ENCODE measurements at places on chromosomes 4 and X.

- no peak for DNase-seq
Observed at GRCh38 chr4:80144676-80145470, 52.4 kb upstream of the PRDM8 start.

GRCh38 chrX:22424122-22424915 lies 151.6 kb downstream of the CBLL2 start:
- no peak for DNase-seq

DNA sequence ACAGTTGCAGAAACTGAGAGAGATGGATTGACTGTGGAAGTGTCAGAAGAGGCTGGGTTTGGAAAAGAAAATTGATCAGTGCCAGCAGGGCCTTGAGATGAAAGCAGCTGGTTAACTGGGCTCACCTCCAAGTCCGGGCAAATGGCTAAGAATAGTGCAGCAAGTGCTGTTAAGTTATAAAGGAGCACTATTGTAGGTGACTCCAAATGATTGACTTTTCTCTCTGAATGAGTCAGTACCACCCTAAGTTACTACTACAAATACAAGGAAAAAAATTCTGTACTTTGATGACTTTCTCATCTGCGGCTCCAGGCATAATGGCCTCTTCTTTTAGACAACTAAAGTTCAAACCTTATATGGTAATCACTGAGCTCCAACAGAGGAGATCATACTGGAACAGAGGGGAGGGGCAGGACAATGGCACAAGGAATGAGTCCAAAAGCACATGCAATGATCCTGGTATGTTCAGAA lies 733.4 kb upstream of the INTU start:
- no peak for DNase-seq

GRCh38 chr4:147958489-147959065 lies 226.7 kb downstream of the ARHGAP10 start:
- DNase-seq: no peak
